ENCODE measurements at places on chromosomes 13 and 19.

DNA sequence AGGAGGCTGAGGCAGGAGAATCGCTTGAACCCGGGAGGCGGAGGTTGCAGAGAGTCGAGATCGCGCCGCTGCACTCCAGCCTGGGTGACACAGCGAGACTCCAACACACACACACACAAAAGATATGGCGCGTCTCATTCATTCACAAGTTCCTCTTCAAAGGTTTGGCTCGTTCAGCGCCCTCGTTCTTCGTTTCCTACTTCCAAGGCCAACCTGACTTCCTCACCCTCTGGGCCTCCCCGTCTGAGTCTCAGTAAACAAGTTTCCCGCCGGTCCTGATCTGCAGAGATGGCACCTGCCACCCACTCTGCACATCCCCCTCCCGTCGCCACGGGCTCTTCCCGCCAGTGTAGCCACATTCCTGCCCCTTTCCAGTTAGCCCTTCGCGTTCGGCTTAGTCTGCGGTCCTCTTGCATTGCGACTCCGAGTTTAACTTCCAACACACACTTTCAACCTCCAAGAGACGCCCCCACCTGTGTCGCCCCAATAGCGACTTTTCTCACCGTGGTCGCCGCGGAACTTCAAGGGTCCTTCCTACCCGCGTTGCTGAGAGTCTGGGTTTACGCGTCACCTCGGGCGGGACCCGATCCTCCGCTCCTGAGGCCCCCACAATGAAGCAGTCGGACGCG lies 1.3 kb upstream of the BSG start:
- no peak for DNase-seq

GRCh38 chr19:46639358-46640182 lies 3.6 kb upstream of the GNG8 start:
- DNase-seq: peak; percentile 76

GRCh38 chr19:34430738-34431625 lies 2.8 kb downstream of the UBA2 start:
- DNase-seq: no peak

DNA sequence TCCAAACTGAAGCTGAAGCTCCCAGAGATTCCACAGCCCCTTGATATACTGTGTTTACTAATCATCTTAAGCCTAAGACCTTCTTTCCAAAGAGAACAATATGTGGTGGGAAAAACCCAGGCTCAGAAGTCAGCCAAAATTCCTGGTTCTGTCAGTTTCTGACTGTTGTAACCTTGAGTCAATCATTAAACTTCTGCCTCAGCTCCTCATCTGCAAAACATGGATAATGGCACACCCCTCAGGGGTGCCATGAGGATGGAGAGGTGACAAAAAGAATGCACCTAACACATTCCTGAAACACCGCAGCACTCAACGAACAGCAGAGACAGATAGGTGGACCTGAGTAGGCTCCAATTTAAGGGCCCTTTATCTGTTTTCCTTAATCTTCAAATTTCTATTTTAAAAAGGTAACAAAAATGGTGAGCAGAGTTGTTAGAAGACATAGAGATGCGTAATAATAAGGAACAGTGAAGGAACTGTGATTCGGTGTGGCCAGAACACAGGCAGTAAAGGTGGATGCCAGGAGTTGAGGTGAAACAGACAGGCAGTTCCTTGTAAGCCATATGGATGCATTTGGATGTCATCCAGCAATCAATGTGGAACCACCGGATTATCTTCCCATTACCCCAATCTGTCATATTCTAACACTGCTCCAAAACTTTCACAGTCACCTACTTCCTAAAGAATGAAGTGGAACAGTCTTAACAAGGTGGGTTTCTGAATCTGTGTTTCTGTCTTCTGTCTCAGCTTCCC lies 56.6 kb upstream of the DOCK9 start:
- no peak for DNase-seq

DNA sequence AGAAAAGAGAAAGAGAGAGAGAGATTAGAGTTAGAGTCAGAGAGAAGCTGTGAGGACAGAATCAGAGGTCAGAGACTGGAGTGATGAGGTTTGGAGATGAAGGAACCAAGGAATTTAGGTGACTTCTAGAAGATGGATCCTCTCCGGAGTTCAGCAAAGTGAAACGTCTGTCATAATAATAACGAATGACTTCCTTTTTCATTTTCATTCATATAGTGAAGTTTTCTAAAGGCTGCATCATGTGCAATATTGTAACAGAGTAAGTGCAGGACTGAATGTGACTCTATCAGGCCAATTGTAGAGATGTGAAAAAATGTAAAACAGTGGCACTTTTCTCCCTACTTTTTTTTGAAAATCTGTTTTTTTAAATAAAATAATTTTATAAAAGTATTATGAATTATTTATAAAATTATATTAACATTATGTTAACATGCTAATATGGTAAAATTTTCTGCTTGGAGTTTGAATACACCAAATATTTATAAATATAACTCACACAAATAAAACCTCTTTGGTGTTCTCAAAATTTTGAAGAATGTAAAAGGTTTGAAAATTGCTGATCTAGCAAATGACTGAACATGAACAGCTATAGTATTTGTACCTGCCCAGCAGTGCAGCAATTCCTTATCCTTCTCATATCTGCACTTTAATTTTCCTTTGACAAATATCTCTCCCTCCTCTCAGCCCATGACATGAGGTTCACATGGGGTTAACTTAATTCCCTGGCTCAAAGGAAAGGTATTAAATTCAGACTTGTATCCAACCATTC lies 4.2 kb upstream of the TNFSF11 start:
- no peak for DNase-seq

DNA sequence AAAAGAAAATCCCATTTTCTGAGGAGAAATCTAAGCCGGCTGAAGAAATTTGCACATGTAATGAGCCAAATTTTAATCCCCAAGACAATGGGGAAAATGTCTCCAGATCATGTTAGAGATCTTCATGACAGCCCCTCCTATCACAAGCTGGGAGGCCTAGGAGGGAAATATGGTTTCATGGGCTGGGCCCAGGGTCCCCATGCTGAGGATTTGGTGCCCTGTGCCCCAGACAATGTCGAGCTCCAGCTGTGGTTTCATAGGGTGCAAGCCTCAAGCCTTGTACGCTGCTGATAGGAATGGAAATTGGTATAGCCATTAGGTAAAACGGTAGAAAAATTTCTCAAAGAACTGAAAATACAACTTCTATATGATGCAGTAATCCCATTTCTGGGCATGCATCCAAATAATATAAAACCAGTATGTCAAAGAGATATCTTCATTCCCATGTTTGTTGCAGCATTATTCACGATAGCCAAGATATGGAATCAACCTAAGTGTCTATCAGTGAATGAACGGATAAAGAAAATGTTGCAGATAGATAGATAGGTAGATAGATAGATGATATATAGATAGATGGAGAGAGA lies 19.3 kb upstream of the FREM2 start:
- DNase-seq: no peak

GRCh38 chr13:49315036-49315565 lies 67.4 kb downstream of the CDADC1 start:
- DNase-seq: no peak

Measured in left renal pelvis (tissue), 4 donors.